Esophagus squamous epithelium (tissue), 5 donors: ENCODE measurements at places on chromosomes 13 and 19.
A peak's percentile ranks its signal among the peaks of the same experiment; 100 is the strongest.

- no peak for DNase-seq
Observed at GRCh38 chr13:113342820-113343691, 20.9 kb downstream of the GRTP1 start.

GRCh38 chr19:55441692-55442321, 1.3 kb downstream of the SHISA7 start:
- DNase-seq: no peak

DNA sequence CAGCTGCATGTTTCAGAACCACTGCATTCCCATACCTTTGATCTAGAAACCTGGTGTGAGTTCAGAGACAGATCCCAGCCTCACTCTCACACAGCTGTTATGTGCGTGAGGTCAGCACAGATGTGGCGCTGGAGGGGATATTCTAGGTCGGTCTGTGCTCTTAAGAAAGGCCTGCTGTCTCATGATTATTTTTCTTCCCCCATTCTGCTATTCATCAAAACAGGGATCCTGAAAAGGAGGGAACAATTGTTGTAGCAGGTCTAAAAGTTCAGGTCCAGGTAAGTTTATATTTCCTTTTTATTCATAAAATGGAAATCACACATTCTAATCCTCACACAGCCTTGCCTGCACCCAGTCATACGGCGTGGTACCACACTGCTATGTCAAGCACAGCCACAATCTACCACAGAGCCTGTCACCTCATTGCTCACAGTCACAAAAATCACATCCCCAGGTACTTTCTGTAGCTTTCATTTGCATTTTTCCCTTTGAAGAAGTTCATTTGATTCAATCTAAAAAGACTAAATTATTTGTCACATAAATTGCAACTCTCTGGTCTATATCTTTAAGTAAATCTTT, 867 bp downstream of the ZNF546 start:
- no peak for DNase-seq

- DNase-seq: no peak
Observed at GRCh38 chr19:7997809-7998480, 7.5 kb downstream of the ELAVL1 start.

- DNase-seq: no peak
Observed at GRCh38 chr19:8208119-8208921, 850 bp upstream of the CERS4 start.

- DNase-seq: no peak
Observed at GRCh38 chr13:110758195-110758805, 44.8 kb downstream of the ING1 start.

GRCh38 chr19:18414504-18415177, 4.6 kb upstream of the SSBP4 start:
- no peak for DNase-seq

GRCh38 chr19:13588957-13589833, 82.9 kb upstream of the CACNA1A start:
- DNase-seq: no peak

- DNase-seq: no peak
Observed at GRCh38 chr13:90201202-90201601, 1146.3 kb upstream of the MIR17HG start.

- no peak for DNase-seq
Observed at GRCh38 chr19:10088949-10089554, 2.9 kb downstream of the SHFL start.

DNA sequence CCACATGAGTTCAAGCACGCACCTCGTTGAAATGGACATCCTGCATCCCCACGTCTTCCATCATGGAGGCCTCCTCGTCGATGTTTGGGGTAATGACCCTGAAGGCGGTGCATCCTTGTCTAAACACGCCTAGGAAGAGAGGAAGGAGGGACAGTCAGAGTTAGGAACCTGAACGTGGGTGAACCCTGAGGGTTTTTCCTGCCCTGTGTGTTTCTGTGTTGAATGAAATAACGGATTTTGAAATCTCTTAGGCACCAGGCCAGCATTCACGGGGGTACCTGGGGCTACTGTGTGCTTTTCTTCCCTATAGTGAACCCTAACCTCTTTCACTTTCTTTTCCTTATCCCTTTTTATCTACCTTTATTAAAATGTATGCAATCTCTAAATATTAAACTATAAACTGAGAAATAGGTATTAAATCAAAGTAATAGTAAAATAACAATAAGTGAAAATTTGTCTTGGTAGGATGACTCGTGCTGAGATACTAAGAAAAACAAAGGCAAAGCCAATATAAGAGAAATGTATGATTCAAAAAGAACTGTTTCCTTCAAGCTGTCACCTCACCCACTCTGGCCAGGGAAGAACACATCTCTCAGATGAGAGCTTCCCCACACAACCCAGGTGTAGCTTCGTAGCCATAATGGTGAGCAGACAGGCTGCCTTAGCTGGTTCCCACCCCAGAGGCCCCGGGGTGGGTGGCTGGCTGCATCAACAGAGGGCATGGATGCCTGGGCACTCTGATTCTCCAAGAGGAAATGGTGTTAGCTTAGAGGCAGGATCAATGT, 72.1 kb upstream of the SLC15A1 start:
- no peak for DNase-seq

DNA sequence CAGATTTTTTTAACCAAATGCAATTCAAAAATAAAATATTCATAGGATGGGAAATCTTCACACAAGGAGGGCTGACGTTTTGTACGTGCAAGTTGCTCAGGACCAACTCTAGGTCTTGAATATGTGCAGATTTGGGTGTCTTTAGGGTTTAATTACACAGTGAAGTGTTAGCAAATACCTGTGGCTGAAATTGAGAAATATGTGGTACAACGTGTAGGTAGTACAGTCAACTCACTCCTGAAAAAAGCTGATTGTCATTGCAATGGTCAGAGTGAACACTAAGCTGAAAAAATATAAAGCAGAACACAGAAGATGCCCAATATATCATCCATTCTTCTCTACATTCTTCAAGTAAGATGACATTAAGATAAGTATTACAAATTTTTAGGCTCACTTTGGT, 314.3 kb downstream of the SLITRK1 start:
- DNase-seq: no peak

- no peak for DNase-seq
Observed at GRCh38 chr13:114134944-114135610, 2.7 kb upstream of the RASA3 start.

DNA sequence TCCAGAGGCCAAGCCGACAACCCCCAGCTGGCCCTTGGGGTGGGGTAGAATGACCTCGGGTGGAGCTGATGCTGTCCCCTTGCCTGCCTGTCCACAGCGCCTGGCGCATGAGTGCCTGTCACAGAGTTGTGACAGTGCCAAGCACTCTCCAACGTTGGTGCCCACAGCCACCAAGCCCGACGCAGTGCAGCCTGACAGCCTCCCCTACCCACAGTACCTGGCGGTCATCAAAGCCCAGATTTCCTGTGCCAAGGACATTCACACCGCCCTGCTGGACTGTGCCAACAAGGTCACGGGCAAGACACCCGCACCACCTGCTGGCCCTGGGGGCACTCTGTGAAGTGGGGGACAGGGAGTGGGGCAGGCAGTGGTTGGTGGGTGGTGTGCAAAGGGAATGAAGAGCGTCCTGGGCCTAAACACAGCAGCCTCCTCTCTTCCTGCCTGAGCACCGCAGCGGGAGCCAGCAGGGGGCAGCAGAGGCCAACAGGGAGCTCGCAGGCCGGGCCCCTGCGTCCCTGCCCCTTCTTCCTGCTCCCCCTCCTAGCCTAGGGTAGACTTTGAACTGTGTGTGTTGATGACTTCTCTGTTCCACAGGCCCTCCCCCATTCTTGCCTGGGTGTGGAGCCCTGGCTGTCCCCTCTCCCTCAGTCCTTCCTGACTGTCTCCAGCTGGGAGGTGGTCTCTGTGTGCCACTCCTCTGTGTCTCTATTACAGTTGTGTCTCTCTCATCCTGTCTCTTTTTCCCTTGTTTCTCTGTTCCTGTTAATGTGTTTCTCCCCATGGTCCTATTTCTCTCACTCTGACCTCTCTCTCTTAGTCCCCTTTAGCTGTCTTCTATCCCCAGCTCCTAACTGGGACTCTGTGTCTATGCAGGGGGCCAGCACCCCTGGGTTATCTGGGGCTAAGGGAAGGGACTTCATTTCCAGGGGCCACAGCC, 6.5 kb downstream of the MED29 start:
- no peak for DNase-seq

DNA sequence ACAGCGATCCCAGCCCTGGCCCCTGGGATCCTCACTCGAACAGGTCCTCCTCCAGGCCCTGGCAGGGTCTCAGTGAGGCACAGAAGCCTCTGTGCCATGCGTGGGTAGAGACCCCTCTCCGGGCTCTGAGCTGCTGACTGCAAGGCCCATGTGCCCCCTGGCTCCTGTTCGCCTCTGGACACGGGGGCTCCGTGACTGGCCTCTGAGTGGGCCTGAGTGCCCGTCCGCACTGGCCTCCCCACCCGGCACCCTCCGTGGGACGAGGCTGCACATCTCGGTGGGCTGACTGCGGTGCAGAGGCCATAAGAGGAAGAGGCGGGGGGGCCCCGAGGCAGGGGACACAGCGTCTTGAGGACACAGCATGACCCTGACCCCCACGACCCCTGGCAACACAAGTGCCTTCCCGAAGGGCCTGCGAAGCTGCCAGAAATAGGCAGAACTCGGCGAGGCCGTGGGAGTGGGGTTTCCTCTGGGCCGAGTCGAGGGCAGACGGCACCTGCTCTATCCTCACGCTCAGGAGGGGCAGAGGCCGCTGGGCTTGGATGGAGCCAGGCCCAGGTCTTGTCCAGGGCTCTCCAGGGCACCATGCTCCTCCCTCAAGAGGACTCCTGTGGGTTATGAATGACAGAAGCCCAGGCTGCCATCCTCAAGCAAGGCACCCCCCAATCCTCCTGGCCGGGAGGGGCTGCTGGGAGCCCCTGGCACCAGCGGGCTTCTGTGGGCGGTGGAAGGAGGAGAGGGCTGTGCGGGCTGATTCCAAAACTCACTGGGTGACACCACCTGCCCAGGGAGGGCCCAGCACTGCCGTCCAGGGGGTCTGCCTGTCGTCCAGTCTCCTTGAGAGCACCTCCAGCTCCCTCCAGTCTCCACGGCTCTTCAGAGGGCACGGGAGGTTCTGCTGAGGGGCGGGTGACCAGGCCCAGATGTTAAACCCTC, 52.6 kb downstream of the RASA3 start:
- DNase-seq: no peak

- no peak for DNase-seq
Observed at GRCh38 chr13:67408798-67409197, 178.7 kb upstream of the PCDH9 start.

- no peak for DNase-seq
Observed at GRCh38 chr19:35590875-35591274, 4.9 kb downstream of the PMIS2 start.

GRCh38 chr19:47195434-47195833, 35.6 kb downstream of the BBC3 start:
- DNase-seq: no peak

- no peak for DNase-seq
Observed at GRCh38 chr19:39139305-39139874, 13.8 kb downstream of the PAK4 start.

DNA sequence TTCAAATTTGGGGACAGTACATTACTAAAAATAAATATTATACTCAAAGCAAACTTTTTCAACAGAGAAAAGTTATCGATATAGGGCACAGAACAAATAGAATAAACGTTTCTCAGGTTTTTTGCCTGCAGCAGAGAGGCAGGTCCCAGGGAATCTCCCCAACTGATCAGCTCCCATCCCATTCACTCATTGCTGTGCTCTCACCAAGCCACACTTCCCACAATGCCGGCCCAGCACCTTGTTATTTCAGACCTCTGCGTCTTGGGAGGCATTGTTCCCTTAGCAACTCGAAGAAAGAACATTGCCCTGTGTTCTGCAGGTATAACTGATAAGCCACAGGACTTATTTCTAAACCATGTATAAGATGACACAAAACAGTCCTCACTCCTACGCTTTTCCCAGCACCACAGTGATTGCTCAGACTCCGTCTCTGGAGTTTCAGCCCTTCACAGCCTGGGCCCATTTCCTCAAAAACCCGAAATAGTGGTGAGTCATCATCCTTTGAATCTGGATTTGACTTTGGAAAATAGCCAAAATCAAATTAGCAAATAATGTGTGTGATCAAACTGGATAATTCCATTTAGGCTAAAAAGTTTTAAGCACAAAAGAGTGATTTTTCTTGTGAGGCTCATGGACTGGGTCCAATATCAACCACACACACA, 100.4 kb downstream of the DCLK1 start:
- DNase-seq: no peak

DNA sequence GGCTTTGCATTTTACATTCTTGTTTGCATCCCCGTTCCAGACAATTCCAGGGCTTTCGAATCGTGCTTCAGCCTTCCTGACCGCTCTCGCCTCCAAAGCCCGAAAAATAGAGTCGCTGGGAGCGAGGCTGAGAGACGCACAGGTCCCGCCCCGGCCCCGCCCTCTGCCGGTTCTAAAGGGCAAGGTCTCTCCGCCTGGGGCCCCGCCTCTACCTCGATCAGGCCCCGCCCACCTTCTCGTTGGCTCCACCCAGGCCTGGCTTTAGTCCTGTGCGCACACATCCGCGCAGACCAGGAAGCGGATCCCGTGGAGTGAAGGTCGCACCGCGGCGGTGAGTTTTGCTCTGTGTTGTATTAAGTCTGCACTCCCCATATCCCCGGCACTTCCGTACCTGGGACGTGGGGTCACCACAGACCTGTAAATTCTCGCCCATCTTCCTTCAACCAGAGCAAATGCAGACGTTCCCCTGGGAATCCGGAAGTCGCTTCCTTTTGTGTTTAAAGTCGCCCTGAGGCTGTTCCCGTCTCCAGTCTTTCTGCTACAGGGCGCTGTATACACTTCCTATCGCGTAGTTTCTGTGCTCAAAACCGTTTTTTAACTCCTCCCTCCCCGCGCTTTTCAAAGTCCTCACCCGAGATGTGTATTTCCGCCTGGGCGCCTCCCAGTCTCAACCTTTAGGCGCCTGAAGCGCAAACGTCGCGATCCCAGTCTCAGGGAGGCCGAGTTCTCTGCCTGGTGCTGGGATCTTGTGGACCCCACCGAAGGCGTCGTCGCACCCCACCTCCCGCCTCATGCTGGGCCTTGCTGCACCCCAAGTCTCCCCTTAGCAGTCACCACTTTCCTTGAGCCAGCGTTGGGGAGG, at the start of gene ZNF701:
TSS of gene ZNF701 (plus strand) at position 288 of the 862 bp plus-strand sequence. CDS start 3,861 bp downstream, outside the sequence.
- peak; percentile 69 for DNase-seq

GRCh38 chr19:5131506-5132205, 162.7 kb downstream of the KDM4B start:
- no peak for DNase-seq

DNA sequence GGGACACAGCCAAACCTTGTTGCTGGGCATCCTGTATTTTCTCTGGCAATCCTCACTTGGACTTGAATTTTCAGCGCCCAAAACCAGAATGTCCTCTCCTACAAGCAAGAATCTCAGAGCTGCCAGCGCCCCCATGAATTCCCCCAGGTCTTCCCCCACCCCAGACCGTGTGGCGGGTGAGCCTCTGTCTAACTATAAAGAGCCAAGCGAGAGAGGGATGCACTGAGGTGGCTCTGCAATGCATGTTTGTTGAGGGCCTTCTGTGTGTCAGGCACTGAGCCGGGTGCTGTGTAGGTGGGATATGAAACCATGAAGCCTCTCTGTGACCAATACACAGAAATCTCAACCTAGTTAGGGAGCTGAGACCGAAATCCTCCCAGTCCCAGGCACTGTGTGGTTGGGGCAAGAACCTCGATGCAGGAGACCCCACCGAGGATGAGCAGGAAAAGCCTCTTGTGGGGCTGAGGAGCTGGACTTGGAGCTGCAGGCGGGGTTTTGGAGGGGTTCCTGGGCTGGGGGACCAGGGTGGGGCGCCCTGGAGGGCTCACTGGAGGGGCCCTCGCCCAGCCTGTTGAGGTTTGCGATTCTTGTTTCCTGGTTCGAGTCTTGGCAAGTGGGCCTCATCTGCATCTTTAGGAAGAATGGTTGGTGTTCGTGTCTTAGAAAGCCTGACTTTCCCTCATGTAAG, 12.4 kb upstream of the PROZ start:
- DNase-seq: no peak

GRCh38 chr19:28218728-28219127, 994.2 kb downstream of the UQCRFS1 start:
- no peak for DNase-seq

GRCh38 chr13:82803341-82803740, 1078.9 kb downstream of the SLITRK1 start:
- no peak for DNase-seq
